T-helper 9 cell (primary cell): ENCODE measurements at places on chromosomes 2 and 18.

DNA sequence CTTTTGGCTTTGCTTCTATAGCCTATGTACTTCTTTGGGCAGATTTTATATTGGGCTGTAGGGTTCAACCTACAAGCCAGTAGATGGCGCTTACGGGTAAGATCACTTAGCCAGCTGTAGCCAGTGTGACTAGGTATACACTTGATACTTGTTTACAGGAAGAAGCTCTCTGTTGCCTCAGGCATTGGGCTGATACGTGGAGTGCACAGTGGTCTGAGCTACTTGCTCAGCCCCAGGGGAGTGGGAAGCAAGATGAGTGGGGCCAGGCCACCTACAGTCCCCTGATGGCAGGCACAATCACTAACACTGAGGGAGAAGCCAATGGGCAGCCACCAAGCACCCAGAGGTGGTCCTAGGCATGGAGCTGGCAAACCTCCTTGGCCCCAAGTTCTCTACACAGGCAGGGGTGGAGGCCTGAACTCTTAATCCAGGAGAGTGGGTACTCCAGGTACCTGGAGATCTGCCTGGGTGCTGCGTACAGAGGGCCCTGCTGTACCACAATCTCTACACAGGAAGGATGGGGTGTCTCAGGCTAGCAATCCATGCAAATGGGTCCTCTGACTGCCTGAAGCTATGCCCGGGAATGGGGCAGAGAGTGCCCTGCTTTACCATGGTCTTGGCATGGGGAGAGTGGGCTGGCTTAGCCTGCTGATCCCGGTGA lies 122.2 kb downstream of the NCOA1 start:
- no peak for DNase-seq

DNA sequence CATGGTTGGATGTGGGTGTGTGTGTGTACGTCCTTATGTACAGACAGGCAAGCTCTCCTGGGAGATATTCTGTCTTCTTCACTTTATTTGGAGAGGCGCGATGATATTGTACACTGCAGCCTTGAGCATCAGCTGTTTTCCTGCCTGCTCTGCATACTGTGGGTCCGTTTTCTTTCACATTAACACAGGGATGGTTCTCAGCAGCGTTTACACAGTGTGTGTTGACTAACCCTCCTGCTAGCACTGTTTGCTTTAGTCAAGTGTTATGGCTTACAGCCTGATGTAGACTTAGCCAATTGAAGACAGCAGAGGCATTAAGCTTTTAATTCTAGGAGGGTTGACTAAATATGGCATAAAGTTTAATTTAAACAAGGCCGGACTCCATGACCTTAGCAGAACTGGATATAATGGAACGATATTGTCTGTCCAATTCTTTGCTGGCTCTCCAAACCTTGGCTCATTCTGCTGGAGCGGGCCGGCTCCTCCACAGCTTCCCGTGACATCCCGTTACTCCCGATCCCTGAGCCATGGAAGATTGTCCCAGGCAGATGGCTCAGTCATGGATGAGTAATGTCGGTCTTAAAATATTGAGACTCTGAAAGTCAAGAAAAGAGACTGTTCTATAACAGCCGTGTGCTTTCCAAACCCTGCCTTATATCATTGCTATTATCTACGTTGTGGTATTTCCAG lies 134.7 kb downstream of the TPGS2 start:
- DNase-seq, result no peak

- no peak for DNase-seq
Measured at GRCh38 chr2:234571620-234572407, 74.9 kb upstream of the ARL4C start.

DNA sequence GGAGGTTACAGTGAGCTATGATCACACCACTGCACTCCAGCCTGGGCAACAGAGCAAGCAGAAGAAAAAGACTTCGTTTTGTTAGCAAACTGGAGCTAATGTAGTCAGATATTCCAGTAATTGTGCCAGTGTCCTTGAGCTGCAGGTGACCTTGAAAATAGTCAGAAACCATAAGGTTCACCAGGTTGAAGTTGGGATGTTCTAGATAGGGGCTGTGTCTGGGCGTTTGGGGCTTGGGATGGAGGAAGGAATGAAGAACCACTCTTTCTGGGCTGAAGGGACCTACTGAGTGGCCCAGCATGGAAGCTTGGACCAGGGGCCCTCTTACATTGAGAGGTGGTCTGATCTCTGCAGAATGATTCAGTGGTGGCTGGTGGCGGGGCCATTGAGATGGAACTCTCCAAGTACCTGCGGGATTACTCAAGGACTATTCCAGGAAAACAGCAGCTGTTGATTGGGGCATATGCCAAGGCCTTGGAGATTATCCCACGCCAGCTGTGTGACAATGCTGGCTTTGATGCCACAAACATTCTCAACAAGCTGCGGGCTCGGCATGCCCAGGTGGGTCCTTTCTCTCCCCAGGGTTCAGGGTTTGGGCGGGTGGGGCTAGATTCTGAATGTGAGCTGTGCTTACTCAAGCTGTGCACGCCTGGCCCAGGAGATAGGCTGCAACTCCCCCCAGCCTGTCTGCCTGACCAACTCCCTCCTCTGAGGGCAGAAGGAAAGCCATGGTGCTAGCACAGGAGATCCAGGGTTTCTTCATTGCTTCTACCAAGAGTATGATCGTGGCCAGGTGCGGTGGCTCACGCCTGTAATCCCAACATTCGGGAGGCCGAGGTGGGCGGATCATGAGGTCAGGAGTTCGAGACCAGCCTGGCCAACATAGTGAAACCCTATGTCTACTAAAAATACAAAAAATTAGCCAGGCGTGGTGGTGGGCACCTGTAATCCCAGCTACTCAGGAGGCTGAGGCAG lies 17.1 kb downstream of the CCT7 start:
- no peak for DNase-seq

GRCh38 chr2:64947885-64948284 lies 41.3 kb upstream of the SLC1A4 start:
- DNase-seq, result no peak

DNA sequence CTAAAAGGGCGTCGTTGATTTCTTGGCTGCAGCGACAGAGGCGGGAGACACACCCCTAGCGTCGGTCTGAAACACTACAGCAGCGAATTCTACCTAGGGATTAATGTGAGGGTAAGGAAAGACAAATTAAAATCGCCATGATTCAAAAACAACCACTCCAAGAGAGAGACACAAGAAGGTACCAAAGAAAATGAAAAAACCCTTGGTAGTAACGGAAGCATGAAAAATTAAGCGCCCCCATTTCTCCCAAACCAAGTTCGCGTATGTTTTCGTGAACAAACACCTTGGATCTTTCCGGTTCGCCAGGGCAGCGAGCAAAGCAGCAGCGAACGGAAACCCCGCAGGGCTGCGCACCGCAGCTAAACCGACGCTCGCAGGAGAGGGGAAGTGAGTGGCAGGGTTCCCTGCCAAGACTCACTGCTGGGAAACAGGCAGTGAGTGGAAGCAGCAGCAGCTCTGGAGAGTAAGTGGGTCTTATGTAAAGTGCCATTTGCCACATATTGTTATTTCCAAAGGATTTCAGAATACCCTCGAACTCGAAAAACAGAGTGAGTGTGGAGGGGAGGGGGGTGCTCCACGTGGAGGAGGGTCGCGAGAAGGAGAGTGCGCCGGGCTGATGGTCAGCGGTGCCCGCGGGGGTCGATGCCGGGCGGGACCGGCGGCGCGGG lies 1.0 kb downstream of the PPP3R1 start:
- DNase-seq, result peak; percentile 60

DNA sequence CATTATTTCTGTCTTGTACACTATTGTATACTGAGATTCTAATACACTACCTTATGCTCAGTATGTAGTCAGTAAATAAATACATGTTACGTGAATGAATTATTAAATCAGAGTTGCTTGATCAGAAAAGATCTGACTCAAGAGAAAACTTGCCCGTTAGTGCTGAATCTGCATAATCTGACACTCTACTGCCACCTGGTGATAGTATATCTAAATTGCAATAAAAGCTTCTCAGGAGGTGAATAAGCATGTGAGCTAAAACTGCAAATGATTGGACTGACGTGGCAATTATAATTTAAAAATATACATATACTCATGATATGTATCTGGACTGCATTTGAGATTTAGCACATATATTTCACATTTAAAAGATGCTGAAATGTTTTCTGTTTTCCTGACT lies 70.4 kb downstream of the KIAA1328 start:
- DNase-seq, result no peak

GRCh38 chr2:157898591-157898996 lies 22.5 kb upstream of the ACVR1 start:
- peak; percentile 16 for DNase-seq

DNA sequence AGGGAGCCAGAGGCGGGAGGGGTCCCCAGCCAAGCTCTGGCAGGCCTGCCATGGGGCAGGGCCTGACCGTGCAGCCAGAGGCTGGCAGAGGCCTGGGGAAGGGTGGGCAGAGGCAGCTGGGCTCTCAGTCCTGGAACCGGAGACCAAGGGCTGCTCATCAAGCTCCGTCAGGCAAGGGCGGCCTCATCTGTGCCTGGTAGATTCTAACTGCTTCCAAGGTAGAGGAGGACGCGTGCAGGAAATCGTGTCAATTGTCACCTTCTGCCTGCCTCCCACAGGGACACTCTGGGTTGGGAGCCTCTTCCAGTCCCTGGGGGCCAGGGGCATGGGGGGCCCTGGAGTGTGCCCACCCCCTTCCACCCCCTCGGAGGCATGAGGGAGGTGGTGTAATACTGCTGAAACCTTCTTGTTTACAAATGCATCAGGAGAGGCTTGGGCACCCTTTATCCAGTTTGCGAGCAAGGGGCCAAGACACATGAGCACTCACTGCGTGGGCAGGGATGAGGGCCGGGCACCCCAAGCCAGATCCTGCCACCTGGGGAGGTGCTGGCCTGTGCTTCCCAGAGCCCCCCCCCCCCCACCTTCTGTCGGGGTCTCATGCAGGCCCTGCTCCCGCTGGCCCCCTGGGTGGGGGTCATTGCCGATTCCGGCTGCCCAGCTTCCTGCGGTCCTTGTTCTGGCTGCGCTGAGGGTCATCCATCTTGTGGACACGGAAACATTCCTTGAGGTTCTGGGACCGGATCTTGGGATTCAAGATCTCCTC lies 9.0 kb downstream of the SNORC start:
- DNase-seq, result no peak

DNA sequence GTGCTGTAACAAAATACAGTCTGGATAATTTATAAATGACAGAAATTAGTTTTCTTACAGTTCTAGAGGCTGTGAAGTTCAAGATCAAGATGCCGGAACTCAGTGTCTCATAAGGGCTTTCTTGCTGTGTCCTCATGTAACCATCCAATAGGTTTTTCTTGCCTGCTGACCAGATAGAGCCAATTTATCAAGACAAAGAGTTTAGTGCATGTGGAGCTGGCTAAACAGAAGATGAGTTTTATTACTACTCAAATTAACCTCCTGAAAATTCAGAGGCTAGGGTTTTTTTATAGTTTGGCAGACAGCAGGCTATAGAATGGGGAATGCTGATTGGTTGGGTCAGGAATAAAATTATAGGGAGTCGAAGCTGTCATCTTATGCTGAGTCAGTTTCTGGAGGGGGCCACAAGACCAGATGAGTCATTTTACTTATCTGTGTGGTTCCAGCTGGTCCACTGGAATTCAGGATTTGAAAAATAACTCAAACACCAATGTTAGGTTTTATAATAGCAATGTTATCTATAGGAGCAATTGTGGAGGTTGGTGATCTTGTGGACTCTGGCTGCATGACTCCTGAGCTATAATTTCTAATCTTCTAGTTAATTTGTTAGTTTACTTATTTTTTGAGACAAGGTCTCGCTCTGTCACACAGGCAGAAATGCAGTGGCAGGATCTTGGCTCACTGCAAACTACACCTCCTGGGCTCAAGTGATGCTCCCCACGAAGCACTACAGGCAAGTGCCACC lies 3.2 kb upstream of the PDK1 start:
- no peak for DNase-seq

- no peak for DNase-seq
Measured at GRCh38 chr2:120496235-120496634, 150.3 kb downstream of the INHBB start.

GRCh38 chr2:109331081-109331480 lies 202.1 kb downstream of the SH3RF3 start:
- DNase-seq, result no peak

GRCh38 chr2:187574969-187575750 lies 20.9 kb upstream of the TFPI start:
- DNase-seq, result no peak

DNA sequence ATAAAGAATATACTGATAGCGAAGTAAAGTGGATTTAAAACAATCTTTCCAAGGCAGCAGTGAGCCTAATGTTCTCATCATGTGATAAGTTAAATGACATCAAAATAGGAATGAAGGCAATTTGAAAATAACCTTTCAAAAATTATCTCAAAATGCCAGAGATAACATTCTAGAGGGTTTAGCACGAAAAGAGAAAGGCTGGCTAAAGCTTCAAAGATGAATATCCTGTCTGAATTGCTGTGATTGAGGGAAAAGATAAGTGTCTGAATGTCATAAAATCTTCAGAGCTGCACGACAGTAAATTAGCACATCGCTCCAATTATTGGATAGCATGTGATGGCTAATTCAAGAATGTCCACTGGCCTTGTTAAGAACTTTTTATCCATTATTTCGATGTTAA lies 159.3 kb downstream of the PID1 start:
- no peak for DNase-seq

GRCh38 chr18:76507830-76508385 lies 12.9 kb upstream of the ZNF516 start:
- no peak for DNase-seq

DNA sequence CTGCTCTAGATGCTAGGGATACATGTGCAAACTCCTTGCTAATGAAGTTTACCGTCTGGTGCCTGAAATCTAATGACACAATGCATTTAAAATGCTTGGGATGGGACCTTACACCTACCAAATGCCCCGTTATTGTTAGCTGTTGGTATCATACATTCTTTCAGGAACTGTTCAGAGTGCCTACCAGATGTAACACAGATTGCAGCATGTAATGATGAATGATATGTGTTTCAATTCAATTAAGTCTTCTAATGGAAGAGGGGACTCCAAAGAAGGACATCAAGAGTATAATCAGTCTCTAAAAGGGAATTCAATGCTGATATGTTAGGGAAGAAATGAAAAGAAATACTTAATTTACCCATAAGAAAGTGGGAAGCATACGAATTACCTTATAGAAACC lies 3.2 kb downstream of the LYPD6 start:
- no peak for DNase-seq

DNA sequence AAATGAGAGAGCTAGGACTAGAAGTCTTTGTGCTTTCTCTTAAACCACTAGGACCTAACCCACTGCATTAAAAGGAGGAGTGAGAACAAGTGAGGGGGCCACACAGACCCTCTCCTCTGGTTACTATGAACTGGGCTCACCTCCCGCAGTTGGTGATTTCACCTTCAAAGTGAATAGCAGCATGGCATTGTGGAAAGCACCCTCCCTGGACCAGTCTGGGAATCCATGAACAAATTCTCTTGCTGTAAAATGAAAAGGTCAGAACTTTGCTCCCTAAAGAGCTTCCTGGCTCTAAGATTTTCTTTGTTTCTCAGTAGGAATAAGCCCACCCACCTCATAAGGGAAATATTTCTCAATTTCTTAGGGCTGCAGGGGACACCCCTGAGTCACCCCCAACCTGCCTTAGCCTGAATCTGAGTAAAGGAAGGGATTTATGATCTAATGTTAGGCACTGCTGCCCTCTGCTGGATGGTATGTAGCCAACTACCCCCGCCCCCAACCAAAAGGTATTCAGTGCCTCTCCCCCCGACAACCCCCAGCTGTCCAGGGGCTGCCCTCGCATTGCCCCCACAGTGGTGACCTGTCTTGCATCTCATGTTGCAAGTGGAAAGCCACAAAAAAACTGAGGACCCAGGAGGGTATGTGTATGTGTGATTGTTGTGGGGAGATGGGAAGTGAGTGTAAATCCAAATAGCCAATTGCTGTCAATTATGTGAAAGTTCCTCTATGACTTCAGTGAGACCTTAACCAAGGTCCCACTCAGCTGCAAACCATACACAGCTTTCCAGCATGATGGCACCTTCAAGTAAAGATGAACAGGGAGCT lies 230.9 kb upstream of the SLC14A2 start:
- DNase-seq, result peak; percentile 2

GRCh38 chr2:104887676-104888075 lies 33.8 kb downstream of the POU3F3 start:
- no peak for DNase-seq
